ENCODE measurements at places on chromosomes 6 and 20.
A peak's percentile ranks its signal among the peaks of the same experiment; 100 is the strongest.

- DNase-seq: no peak
Observed at GRCh38 chr6:8507286-8507685, 71.9 kb upstream of the SLC35B3 start.

GRCh38 chr6:72619883-72620696, 1.8 kb upstream of the KCNQ5 start:
- no peak for DNase-seq

DNA sequence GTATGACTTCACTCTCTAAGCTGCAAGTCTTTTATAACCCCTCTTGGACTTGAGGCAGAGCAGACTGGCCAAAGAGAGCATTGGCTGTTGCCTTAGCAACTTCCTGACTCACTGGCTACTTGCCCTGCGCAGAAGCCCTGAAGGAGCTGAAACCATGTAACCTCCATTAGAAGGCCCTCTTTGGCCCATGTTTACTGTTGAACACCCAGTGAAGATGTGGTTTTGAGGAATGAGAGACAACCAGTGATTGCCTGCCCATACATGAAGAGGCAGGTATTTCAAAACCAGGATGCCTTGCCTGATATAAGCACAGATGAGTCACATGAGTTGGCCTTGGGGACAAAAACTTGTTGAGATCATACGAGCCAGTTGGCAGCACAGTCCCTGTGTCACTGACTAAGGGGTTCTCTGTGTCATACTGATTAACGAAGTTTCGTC, 182.5 kb downstream of the EDN1 start:
- DNase-seq: no peak

GRCh38 chr6:25844518-25844917, 12.7 kb upstream of the SLC17A1 start:
- peak; percentile 79 for DNase-seq

DNA sequence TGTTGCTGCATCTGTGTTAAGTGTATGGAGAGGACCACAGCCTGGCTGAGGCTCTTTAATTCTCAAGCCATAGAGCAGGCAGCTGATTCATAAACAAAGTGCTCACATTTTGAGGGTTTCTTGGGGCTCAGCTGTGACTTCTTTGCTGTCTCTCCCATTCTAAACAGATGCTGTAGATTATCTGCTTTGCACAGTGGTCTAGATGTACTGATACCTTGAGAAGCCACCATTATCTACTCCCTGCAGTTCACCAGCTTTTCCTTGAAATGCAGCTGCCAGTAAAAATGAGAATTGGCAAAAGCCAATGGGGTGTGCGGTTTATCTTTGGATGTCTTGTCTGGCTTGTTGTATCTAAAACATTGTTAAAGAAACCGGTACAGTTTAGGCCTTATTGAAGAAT, 5.2 kb upstream of the CNR1 start:
- DNase-seq: no peak

GRCh38 chr20:56565511-56565910, 32.5 kb downstream of the FAM209B start:
- DNase-seq: no peak

DNA sequence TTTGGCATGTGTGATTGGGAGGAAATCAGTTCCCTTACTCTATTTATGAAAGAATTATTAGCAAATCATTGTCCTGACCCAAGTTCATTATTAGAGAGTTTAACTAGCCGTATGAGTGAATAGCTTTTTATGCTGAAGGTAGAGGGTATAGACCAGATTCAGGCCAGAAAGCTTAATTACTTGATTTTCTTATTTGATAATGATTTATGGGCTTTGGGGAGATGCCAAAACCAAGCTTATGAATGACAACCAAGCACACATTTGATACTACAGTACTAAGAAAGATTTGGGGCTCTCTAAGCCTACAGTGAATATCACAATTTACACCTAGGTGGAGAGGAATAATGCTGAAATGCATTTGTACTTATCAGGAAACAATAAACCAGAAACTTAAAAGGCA, 193.2 kb downstream of the ARHGAP18 start:
- DNase-seq: no peak

- DNase-seq: no peak
Observed at GRCh38 chr20:54485631-54486030, 10.2 kb downstream of the DOK5 start.

GRCh38 chr6:138550346-138550767, 51.1 kb upstream of the NHSL1 start:
- no peak for DNase-seq

DNA sequence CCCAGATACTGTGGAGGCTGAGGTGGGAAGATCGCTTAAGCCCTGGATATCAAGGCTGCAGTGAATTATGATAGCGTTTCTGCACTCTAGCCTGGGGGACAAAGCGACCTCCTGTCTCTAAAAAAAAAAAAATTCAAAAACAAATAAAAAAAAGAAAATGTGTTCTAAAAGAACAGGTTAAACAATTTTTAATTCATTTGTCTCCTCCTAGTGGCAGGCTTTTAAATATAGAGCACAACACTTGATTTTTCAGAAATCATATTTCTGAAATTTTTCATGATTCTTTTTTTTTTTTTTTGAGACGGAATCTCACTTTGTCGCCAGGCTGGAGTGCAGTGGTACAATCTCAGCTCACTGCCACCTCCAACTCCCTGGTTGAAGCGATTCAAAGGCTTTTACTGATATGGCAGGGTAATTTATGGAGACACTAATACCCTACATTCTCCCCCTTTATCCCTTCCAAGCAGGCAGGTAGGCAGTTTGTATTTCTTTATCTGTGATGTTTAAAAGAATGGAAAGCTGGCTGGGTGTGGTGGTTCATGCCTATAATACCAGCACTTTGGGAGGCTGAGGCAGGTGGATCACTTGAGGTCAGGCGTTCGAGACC, 8.7 kb upstream of the GTF3C6 start:
- peak; percentile 50 for DNase-seq

GRCh38 chr20:46644733-46645132, 6.5 kb downstream of the SLC13A3 start:
- DNase-seq: no peak

DNA sequence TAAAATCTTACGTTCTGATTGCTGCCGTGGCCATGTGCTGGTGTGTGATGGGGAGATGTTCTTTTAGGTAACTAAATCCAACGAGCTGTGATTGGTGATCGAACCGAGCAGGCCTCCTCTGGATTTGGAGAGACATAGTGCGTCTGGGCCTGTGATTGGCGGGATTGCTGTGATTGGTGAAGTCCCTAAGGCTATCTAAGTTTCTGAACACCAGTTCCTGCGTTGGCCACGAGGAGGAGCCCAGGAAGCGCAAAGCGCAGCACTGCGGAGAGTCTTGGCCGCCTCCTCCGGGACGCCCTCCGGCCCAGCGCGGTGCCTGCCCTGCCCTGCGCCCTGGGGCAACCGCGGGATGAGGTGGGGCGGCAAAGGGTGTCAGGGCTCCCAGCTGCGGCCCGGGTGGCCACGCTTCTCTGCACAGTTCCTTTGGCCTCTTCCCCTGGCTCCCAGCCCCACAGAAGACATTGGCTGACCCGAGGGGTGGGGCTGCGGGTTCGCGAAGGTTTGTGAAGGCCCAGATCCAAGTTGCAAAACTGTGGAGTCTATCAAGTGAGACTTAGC, 33.0 kb downstream of the HNF4A start:
- peak; percentile 47 for DNase-seq

GRCh38 chr6:126063512-126064146, 77.3 kb downstream of the TRMT11 start:
- no peak for DNase-seq

GRCh38 chr20:16212790-16213189, 360.5 kb downstream of the KIF16B start:
- DNase-seq: no peak

DNA sequence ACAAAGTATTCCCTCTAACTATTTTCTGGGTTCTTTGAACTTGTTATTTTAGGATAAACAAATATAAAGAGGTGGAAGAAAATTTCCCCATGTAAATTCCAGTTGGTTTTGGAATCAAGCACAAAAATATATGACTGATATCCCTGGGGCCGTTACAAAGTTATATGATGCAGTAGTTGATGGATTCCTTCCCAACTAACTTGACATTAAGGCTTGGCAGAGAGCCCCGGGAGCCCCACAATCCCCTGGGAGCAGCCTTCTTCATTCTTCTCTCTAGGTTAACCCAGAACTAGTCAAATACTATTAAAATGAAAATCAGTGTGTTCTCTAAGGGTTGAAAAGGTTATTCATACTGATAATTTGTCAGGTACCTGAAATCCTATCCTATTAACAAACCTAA, 508.9 kb upstream of the SOX4 start:
- no peak for DNase-seq

DNA sequence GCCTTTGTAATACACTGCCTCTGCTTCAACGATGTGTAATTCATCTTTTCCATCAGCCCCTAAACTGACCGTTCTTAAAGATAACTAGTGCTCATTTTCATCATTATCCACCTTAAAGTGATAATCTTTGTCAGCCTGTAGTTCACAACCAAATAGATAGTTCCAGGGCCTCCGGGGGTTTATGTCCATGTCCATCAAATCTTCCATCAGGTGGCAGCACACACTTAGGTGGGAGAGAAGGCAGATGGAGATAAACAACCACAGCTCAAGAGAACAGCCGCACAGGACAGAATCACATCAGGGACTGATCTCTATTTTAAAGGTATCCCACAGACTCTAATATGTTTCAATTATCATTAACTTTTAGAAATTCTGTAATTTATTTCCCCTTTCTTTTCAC, 90.9 kb downstream of the LMBRD1 start:
- DNase-seq: no peak

DNA sequence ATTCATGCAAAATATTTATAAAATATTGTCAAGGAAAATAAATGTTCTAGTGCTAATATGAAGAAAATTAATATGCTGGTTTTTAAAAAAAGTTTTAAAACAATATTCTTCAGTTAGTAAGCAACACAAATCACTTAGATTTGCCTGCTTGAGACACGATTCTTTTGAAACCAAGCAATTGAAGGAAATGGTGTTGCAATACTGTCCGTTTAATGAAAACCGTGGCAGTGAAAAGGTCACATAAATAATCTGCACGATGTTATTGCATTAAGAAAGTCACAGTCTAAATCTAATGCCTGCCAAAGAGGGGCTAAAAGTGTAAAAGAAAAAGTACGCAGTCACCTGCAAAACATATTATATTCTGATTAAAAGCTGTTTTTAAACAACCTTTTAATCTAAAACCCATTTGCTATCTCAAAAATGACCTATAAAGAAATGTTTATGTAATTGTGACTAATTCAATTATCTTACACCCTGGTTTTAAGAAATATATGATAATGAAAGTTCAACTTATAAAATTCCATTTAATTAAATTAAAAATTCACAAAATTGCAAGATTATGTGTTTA, 143.0 kb downstream of the GMDS start:
- no peak for DNase-seq

- DNase-seq: no peak
Observed at GRCh38 chr6:135261872-135262725, 81.0 kb downstream of the MYB start.

DNA sequence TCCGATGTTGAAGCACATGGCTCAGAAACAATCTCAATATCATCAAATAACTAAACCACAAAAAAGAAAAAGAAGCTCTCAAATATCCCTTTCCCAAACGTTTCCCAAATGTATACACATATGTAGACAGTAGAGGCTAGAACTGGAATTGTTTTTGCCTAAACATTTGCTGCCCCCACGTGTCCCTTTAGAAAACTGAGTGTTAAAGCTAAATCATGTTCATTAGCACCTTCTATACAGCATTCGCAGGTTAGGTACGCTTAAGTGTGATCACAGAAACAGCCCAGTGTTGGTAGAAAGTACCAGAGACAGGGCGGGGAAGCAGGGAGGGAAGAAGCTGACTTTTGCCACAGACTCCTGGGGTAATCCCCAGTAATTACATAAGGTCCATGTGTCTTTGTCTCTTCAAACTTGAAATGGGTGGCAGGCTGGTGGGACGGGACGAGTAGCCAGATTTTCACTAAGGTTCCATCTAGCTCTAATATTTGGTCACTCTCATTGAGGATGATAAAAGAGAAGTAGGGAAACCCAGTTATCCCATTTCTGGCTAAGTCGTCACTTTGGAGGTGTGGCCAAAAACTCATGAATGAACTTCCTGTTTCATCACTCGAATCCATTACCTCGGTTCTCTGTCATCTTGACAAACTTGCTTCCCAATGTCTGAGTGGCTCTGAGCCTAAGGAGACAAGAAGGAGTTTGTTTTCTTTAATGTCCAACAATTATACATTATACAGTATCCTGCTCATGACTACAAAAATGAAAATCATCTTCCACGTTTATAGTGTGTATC, 15.0 kb upstream of the TFAP2A start:
- DNase-seq: peak; percentile 66

DNA sequence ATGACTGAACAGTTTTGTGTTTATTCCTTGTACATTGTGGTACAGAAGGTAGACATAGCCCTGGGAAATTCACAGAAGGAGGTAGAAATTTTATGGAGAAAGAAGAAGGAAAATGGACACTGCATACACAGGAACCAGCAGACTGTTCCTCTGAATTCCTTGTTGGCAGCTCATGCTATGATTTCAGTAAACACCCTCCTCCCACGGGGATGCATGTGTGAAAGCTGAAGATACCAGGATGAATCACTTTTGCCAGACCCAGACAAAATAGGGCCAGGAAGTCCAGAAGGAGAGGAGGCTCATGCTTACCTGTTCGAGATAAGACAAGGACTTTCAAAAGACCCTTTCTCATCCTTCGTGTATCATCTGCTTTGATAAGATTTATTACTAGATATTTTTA, 110.3 kb upstream of the GGTLC1 start:
- no peak for DNase-seq

DNA sequence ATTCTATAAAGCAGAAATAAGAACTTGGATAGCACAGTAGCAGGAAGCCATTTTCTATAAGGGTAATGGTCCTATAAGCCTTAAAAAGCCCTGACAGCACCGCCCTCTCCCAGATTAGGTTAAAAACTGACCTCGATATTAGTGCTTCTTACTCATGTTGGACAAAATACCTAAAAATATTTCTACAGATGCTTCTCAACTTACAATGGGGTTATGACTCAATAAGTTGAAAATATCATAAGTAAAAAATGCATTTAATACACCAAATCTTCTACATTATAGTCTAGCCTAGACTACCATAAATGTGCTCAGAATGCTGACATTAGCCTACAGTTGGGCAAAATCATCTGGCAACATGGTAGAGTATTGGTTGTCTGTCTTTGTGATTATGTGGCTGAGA, 70.3 kb downstream of the SESN1 start:
- DNase-seq: no peak

DNA sequence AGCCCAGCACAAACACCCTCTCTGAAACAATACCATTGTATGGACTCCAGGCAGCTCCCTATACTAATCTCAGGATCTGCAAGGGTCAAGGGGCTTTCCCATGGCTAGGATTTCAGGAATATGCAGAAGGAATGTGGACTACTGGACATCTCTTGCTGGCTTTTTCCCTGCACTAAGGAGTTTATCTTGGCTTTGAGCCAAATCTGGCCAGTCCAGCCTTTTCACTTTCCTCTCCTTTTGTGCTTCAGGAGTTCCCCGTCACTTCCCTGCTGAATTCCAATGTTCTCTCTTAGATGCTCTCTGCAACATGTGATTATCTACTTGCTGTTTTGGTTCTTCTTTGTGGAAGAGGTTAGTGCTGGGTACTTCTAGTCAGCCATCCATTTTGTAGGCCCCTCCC, 568.2 kb downstream of the HDGFL1 start:
- DNase-seq: no peak
